Hematopoietic multipotent progenitor cell treated with erythropoietin and hydrocortisone succinate and interleukin-3 and kit ligand, for 8 days (in vitro differentiated cells): ENCODE measurements at places on chromosomes 1 and 21.
A peak's percentile ranks its signal among the peaks of the same experiment; 100 is the strongest.

GRCh38 chr1:200866521-200866920, 6.3 kb upstream of the GPR25 start:
- no peak for DNase-seq

GRCh38 chr1:187229496-187229895, 400.7 kb downstream of the PLA2G4A start:
- DNase-seq: no peak

DNA sequence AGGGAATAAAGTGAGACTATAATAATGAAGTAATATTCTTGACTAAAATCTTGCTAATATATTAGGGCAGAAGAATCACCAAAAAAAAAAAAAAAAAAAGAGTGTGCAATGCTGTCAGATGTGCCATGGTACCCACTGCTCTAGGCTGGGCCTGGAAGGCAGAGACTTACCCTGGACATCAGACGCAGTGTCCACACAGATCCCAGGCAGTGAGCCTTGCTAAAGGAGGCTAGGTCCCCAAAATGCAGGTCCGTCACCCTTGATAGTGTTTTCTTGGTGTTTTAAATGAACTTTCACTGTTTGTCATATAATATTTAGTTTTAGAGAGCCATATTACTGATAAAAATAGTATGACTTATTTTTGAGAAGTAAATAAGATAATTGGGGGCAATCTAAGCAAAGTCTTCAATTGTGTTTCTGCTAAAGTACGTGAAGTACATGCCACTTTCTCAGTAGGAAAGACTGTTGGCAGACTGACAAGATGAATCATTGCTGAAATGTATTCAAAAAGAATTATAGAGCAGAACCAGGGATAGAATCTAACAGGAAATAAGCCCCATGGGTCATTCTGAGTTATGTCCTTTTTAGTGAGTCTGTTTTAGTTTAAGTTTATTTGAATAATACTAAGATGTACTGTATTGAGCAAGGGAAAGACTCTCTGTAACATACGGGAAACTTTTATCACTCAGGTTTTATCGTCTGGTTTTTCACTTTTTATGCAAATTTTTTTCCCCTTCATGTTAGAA, 74.6 kb upstream of the PDC start:
- no peak for DNase-seq

DNA sequence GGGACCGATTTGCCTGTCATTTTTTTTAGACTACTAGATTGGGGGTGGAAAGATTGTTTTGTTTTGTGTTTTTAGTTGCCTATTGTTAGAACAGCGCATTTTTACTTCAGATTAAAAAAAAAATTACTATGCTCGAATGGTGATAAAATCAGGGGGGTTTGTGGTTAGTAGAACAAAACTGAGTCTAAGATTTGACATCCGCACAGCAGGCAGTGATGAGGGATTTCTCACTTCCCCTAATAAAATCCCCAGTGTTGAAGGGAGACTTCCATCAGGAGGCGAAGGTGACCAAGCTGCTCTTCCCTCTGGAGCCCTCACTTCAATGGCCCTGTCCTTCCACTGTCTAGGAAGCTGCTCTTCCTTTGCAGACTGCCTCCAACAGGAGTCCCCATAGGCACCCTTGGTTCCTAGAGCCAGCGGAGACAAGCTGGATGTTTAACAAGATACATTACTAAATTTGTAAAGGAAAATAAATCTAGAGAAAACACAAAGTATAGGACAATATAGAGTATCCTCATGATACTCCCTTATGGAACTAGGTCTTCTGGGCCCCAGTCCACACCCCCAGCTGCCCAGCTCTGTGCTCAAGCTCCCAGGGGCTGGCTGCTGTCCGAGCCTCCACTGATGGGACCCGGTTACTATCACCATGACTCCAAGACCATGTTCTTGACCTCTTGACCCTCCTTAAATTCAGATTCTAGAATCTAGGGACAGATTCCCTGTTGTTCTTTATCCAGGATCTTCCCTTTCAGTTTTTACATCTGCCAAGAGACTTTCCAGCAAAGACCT, 31.0 kb downstream of the TENT5C start:
- DNase-seq: no peak

DNA sequence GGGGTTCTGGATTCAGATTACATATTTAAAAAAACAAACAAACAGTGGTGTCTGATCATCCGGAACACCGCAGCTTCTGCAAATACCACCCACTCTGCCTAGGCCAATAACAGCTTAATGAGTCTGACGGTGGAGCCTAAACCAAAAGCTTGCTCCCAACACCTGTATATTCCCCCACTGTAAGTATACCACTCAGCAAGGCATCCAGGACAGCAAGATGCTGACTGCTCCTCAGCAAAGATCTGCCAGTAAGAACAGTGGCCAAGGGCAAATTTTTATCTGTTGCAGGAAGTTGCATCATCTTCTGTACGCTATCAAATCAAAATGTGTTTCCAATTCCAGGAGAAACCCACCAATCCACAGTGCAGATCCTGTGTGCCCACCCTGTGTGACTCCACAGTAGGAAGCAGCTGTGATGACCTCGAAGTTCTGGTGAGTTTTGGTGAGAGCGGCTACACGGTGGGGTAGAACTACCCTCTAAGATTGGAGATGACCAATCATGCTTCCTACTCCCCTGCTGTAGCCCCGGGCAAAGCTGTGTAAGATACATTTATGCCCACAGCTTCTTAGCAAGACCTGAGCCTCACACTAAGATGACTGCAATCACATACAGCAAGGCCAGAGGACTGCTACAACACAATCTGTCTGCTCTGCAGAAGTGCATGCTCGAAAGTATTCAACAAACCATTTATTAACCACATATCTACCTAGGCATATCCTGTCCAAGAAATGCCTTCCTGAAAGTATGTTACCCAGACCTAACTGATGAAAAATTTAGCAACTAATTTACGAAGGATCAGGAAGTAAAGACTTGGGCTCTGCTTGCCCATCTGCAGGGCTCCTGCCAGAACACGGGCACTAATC, 30.5 kb downstream of the SIPA1L2 start:
- peak; percentile 6 for DNase-seq

DNA sequence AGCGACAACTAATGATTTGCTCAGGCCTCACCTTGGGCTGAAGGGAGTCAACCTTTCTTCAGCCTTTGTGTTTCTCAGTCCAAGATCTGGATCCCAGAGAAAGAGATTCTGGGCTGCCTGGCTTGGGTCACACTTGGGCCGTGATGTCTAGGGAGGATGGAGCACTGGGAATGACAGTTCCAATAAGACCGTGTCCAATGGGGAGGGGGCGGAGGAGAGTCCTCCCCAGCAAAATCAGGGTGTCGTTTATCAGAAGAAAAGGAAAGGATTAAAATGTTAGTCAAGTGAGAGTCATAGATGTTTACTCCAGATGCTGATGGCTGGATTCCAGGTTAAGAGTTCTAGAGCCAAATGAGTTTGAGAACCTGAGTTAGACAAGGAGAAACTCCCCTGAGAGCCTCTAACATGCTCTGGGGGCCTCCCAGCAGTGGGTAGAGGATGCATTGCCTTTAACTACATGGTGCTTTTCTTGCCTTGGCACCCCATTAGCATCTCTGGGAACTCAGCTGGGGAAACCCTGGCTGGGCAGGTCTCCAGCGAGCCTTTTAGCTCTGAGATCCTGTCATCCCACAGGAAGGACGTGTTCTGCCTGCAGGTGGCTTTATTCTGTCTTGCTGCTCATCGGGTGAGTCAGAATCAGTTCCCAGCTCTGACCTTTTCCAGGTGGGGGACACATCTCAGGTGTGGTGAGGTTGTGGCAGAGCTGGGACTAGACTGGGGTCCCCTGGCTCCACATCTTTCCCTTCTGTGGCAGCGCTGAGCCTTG, 22.2 kb downstream of the NIPAL3 start:
- no peak for DNase-seq
